ENCODE measurements at places on chromosomes 13 and 19.

DNA sequence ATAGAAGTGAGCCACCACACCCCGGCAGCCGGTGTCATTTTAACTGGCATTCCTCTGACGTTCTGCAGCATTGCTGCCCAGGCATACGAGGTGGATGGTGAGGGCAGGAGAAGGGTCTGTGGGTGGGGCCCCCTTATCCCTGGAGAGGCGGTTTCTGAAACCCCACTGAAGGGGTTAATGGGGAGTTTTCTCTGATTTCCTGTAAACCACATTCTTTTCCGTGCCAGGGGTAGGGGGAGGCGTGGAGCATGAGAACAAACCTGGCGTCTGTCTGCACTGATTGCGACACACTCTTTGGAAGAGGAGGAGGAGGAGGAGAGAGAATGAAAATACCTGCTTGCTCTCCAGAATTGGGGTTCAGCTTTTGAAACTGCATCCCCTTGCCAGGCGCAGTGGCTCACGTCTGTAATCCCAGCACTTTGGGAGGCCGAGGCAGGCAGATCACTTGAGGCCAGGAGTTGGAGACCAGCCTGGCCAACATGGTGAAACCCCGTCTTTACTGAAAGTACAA is 2.7 kb upstream of the C3 start:
- DNase-seq = no peak

DNA sequence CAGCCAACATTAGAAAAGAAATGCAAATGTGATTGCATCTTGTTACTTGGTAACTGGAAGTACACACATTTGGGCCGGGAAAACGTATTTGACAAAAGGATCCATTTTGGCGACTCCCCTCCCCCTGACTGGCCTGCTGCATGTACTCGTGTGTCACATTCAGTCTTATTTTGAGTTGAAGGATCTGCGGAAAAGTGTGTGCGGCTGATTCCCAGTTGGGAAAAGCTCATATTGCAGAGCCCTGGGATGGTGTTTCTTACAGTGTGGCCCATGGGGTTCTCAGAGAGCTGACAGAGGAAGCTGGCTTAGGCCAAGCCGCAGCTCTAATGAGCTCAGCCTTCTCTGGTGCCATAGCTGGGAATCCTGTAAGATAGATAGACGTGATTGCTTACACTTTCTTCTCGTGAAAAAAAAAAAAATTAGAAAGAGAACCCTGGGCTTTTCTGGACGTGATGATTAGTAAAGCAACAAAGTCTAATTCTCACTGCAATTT is 170.3 kb upstream of the ARGLU1 start:
- no peak for DNase-seq

- DNase-seq = no peak
Measured at GRCh38 chr13:103757361-103757760, 691.1 kb upstream of the SLC10A2 start.

DNA sequence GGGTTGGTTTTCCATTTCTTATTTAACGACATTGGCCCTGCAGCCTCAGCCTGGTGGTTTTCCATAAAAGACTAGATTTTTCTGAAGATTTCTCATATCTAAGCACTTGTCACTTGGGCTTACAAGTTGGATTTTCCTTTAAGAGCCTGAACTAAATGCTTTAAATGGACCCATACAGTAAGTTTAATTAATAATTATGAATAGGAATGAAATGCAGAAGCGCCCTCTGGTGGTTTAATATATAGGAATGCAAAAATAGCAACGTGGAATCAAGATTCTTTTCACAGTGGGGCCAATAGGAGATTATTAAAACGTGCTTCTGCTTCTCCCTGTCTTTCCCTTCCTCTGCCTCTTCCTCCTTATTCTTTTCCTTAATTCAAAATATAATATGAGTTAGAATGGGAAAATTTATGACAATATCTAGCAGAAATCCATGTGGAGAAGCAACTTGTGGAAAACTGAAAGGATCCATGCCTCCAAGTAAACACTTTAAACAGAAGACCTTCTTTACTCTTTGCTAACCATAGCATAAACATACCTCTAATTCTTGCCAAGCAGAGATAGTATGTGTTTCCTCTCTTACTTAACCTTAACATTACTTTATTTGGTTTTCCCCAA is 324.0 kb downstream of the GPC5 start:
- no peak for DNase-seq

DNA sequence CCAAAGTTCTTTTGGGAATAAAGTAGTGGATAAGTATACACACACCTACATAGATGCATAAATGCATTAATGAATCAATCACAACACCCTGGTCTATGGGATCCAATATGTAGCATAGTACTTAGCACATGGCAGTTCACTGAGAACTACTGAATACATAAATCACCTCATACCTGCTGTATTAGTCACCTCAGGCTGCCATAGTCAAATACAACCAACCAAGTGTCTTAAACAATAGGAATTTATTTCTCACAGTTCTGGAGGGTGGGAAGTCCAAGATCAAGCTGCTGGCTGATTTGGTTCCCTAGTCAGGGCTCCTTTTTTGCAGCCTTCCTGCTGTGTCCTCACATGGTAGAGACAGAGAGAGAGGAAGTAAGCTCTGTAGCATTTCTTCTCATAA is 228.2 kb downstream of the NHLRC3 start:
- no peak for DNase-seq

GRCh38 chr13:84844473-84844872 is 954.7 kb downstream of the SLITRK6 start:
- DNase-seq = no peak

DNA sequence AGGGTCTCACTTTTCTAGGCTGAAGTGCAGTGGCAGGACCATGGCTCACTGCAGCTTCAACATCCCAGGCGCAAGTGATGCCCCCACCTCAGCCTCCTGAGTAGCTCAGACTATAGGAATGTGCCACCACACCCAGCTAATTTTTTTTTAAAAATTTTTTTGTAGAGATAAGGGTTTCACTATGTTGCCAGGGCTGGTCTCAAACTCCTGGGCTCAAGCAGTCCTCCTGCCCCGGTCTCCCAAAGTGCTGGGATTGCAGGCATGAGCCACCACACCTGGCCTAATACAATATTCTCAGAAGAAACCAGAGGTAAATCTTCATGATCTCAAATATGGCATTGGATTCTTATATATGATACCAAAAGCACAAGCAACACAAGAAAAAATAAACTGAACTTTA is 47.7 kb downstream of the FLT1 start:
- no peak for DNase-seq

GRCh38 chr13:113901642-113902041 is 37.8 kb upstream of the GAS6 start:
- no peak for DNase-seq

- DNase-seq = no peak
Measured at GRCh38 chr13:23144431-23144830, 36.3 kb upstream of the SGCG start.

DNA sequence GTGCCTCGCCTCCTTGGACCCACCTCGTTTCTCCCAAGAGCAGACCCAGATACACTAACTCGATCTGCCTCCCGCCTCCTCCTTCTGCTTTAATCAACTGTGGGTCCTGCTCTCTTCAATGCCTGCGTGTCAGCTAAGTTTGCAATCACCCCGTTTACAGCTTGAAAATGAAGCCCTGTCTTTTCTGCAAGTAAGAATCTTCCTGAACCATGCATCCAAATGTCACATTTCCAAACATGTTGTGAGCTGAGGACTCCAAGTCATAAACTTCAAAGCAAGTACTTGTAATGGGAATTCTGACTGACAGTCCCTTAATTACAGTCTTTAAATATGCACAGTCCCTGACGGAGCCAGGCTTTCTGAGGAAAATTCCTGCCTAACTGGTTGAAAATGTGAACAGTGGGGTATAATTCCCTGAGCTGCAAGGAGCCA is 154.9 kb upstream of the UQCRFS1 start:
- DNase-seq = no peak

DNA sequence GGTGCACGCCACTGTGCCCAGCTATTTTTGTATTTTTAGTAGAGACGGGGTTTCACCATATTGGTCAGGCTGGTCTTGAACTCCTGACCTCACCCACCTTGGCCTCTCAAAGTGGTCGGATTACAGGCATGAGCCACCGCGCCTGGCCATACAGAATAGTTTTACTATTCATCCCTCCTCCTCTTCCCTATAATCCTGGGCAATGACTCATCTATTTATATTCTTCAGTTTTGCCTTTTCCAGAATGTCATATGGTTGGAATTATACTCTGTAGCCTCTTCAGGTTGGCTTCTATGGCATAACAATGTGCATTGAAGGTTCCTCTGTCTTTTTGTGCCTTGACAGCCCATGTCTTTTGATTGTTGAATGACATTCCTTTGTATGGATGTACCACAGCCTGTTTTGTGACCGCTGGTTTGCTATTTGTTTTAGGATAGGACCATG is 22.2 kb upstream of the LRP3 start:
- DNase-seq = no peak

GRCh38 chr19:16156904-16157303 is 13.4 kb downstream of the HSH2D start:
- DNase-seq = no peak

GRCh38 chr19:34173193-34173956 is 1.1 kb downstream of the LSM14A start:
- no peak for DNase-seq

DNA sequence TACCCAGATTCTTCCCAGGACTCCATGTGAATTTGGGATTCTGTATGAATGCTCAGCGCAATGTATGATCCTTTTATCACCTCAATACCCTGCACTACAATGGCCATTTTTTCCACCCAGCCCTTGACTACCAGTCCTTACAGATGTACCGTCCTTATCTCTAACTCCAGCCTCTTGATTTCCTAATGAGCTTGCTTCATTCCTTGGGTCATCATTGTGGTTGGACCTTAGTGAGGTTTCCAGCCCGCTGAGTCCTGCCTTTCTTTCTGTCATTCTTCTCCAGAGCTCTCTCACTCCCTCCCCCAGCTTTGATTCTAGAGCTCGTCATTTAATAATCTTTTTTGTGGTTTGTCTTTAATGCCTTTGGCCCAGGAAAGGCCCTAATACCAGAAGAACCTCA is 438.5 kb downstream of the ZNF536 start:
- no peak for DNase-seq

- DNase-seq = no peak
Measured at GRCh38 chr13:110268576-110269185, 38.3 kb downstream of the COL4A1 start.

DNA sequence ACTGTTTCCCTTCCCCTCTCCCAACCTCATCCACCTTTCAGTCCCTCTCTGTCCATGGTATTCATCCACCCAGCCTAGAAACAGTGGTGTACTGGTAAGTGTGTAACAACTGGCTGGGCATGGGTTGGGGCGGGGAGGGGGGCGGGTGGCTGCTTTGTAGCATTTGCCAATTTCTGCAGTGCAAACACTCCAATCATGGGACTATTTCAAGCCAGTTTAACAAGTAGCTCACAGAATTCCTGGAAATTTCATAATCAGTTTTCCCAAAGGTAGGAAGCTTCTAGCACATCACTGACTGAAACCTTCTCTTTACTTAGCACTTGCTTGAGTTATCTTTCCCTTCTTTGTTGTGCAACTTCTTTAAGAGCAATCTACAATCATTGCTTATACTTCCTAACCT is 100.8 kb upstream of the WASF3 start:
- DNase-seq = no peak

- DNase-seq = no peak
Measured at GRCh38 chr19:53374743-53375142, 9.2 kb downstream of the ZNF525 start.

GRCh38 chr13:34619326-34619725 is 322.7 kb upstream of the NBEA start:
- DNase-seq = no peak

GRCh38 chr13:102726430-102726829 is 31.6 kb upstream of the METTL21C start:
- no peak for DNase-seq

GRCh38 chr13:101811284-101811839 is 358.9 kb downstream of the ITGBL1 start:
- DNase-seq = no peak

DNA sequence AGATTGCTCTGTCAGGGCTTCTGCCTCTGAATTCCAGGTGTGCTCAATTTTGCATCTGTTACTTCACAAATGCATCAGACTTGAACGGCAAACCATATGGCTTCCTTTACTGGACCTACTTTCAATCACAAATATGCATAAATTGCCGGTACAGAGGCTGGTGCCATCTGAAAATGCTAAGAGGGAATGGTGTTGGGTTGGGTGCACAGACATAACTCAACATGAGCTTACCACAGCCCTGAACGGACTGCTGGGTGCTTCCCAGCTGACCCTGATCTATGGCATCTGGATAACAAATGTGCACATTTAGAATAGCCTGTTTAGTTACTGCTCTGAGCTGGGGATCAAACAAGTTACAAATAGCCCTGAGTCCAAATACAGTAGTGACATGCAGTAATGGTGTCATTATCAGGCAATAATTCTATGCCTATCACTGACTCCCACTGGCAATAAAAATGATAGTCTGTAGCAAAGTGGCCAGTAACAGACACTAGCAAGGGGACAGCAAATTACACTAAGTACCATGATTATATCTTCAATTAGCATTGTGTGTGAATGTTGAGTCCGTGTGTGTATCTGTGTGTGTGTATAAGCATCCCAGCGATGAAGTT is 927.3 kb downstream of the DIAPH3 start:
- no peak for DNase-seq

- no peak for DNase-seq
Measured at GRCh38 chr13:44726214-44726613, 150.1 kb upstream of the TSC22D1 start.

DNA sequence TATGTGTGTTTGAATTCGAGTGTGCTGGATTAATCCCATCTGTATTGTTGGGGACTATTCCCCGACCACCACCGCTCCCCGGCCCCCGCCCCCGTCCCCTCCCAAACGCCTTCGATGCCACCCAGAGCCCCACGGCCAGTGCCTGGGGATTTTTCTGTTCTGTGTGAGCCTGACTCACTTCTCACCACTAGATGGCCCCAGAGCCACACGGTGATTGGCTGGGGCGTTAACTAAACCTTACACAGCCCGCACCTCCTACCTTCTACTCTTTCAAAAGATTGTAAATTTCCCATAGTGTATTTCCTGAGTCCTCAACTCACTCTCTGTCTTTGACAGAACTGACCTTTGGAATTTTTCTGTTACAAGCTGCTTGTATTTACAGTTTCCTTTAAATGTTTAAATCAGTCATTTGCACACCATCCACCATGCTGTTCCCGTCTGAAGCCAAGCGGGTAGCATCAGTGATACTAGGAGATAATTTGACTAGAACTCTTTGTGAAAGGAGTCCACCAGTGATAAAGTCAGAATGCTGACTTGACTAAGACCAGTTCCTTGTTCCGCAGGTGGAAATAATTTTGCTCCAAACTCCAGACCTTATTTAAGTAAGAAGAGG is 61.4 kb downstream of the RFX2 start:
- peak; percentile 51 for DNase-seq

GRCh38 chr13:108155185-108156106 is 59.9 kb downstream of the LIG4 start:
- no peak for DNase-seq

- DNase-seq = no peak
Measured at GRCh38 chr19:30158067-30158892, 213.9 kb upstream of the ZNF536 start.

DNA sequence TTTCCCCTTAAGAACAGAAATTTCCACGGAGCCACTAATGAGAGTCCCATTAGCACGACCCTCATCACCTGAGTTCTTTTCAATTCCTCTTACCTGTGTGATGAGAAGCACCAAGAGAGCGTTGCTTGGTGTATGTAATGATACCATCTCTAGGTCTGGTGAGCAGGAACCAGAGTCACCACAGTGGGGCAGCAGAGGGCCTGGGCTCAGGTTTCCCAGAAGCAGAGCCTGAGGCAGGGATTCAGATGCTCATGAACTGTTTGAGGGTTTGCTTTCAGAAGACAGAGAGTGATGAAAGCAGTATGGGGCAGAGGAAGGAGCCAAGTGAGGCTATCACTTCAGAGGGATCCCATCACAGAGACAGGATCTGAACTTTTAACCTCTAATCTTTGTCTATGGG is 3.1 kb upstream of the PTPRH start:
- no peak for DNase-seq
